HS-27A (cell line): ENCODE measurements at places on chromosomes 4 and X.

DNA sequence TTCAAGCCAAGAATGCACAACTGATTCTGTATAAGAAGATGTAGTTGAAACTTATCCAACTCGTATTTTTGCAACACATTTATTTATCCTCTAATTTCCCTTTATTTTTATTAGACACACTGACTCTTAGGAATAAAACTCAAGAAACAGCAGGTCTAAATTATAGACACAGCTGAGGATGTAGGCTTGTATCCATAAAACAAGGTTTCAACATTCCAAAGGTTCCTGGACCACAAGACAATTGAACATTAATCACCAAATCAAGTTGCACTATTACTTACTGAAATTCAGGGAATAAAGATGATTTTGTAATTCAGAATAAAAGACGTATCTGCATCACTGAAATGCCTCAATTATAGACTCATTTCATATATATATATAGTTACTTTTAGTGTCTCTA lies 683.5 kb upstream of the GRIA3 start:
- DNase-seq, result no peak

GRCh38 chr4:110188113-110188512 lies 10.3 kb downstream of the ELOVL6 start:
- DNase-seq, result no peak

DNA sequence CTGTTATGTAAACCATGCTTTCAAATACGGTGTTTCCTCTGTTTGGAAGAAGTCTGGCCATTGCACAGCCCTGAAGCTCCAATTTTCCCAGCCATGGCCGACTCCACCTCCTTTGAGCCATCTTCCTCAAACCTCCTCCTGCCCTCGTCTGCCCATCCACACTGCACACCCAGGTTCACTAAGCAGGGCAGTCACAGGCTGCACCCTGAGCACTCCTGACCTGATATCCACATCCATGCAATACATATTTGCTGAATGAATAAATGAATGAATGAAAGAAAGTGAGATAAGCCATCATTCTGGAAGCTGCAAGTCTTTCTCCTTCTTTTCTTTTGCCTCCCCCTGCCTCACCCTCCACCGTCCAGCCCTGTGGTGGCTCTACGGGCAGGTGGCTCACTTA lies 22.2 kb downstream of the XG start:
- DNase-seq, result no peak

GRCh38 chr4:1714303-1715001 lies 2.3 kb upstream of the SLBP start:
- no peak for DNase-seq

DNA sequence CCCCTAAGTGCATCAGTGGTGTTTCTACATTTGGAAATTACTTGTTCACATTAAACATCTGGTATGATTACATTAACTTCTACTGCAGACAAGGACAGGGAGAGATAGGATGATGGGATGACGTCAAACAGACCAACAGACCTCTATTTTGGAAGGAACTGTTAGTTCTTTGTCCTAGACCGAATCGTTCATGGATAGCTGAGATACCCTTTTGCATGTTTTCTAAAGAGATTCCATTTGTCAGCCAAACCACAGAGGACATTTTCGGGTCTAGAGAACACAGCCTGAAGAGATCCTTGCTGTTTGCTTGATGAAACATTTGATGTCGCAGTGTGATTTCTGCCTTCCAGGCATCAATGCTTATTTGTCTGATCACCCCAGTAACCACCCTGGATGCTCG lies 27.7 kb downstream of the CHST7 start:
- DNase-seq, result no peak

GRCh38 chr4:115514675-115515074 lies 401.3 kb upstream of the NDST4 start:
- DNase-seq, result no peak

DNA sequence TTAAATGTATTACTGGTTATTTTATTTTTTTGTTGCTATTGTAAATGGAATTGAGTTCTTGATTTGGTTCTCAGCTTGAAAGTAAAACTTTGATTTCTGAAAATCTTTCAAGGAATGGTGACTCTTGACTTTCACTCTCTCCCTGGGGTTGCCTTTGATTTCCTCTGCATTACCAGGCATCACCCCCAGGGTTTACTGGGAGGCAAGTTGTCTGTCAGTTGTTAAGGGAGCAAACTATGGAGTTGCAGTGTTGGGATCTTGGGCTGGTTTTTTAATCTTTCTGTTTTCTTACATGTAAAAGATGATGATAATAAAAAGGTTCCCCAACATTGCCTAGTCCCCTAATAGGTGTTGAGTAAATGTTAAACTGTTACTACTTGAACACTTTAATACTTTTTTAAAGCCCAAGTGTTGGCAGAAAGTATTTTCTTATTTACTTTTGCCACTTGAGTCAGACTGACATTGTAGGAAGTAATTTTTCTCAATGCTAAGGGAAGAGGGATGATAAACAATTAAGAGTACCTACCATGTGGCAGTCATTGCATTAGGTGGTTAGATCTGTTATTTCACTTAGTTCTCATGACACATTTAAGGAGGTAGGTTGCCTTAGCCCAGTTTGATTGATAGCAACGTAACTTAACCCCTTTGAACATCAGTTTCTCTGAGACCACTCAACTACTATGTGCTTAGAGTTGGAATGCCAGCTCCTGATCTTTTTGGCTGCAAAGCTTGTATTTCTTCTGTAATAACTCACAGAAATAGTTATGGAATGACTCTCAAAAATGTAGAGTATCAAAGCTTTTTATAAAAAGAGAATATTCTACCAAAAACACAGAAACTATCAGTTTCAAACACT lies 67.1 kb downstream of the DCLK2 start:
- no peak for DNase-seq

GRCh38 chr4:81549984-81550383 lies 78.3 kb upstream of the RASGEF1B start:
- DNase-seq, result no peak

DNA sequence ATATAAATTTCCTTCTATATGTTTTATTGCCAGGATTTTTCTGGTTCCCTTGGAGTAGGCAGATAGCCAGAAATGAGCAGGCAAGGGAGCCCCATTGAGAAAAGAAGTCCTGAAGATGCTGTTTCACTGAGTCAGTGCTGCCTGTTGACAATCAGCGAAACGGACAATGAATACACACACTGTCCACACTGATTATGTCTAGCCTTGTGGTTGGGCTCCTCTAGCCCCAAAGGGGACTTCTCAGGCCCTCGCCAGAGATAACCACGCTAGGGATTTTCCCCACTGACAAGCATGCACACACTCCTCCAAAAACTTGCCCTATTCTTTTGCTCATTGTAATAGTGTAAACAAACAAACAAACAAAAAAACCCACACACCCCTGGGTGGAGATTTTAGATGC lies 369.3 kb downstream of the DMD start:
- DNase-seq, result no peak
